ENCODE measurements at places on chromosomes 1 and 21. TPM values are rescaled to one million over a fixed set of nuclear protein-coding genes. Genes with fewer than 3 reads are reported as not detected.

DNA sequence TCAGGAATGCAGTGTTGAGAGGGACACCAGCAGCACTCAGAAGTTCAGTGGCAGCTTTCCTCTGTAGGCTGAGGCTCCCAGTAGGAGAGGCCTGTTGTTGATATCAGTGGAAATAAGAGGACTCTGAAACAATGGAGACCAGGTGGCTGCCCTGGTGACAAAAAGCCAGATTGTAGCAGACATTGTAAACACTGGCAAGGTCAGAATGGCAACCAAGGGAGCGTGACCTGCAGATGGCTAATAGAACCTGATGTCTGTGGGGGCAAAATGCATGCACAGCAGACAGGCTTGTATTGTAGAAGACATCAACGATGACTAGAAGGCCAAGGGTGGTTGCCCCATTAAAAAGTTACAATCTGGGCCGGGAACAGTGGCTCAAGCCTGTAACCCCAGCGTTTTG, 53.1 kb upstream of the GPR37L1 start:
- peak; percentile 50 for ATAC-seq

Gene STX12
- total RNA-seq: 86.4 TPM

DNA sequence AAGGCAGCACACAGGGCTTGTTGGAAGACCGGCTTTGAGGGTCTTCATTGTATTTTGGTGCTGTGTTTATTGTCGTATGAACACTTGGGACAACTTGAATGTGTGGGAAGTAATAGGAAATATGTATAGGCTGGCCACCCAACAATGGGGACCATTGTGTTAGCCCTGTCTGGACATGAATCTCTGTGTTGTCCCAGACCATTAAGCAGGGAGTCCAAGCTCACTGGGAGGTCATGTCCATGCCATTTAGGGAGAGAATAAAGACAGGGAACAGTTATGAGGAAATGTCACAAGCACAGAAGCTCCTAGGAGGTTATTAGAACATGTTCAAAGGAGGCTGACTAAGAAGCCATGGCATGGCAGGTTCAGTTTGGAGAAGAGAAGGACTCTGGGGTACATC, 266.1 kb downstream of the KIF26B start:
- ATAC-seq: no peak

Gene RNU1-3
- total RNA-seq: 4,525 TPM

- no peak for ATAC-seq
Observed at GRCh38 chr1:9606458-9606857, 17.7 kb downstream of the TMEM201 start.

DNA sequence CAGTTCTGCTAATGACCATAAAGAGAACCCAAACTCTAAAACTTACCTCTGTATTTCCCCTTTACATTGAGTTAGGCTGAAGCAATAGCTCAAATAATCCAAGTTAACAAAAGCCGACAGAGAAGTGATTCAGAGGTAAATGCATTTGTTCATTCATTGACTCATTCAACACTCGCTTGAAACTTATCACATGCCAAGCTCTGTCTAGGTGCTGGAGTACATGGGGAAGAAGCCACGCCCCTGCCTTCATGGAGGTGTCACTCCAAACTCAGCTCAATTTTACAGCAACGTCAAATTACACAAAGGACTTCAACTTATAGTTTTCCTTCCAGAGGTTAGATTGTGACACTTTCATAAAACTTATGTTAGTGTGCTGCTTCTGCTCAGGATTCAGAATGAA, 45.8 kb downstream of the SLC25A24 start:
- ATAC-seq: no peak

GRCh38 chr1:202235003-202235660, 41.5 kb downstream of the LGR6 start:
- ATAC-seq: no peak

Gene MANEAL
- 26.9 TPM for total RNA-seq

DNA sequence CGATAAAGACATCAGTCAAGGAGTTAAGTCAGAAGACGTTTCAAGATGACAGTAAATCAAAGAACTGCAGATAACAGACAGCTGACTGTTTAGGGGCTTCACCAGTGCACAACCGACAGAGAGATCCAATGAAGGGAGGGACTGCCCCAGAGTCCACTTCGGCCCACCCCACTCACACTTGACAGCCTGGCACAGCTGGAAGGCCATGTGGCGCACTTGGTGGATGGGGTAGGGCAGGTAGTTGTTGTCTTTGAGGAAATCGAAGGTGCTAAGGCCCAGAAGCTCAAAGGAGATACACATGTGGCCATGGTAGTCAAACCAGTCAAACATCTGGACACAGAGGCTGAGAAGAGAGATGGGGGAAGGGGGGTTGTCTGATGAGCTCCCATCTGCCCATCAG, 4.4 kb upstream of the SCAMP3 start:
- ATAC-seq: no peak

DNA sequence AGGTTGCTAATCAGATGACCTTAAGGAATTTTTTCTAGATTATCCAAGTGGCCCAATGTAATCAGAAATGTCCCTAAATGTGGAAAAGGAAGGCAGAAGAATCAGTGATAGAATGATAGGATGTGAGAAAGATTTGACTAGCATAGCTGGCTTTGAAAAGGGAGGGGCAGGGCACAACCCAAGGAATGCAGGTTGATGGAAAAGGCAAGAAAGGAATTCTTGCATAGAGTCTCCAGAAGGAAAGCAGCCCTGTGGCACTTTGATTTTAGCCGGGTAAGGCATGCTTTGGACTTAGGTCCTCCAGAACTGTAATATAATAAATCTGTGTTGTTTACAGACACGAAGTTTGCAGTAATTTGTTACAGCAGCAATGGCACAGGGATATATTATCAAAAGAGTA, 375.7 kb upstream of the B3GALT2 start:
- ATAC-seq: peak; percentile 21

DNA sequence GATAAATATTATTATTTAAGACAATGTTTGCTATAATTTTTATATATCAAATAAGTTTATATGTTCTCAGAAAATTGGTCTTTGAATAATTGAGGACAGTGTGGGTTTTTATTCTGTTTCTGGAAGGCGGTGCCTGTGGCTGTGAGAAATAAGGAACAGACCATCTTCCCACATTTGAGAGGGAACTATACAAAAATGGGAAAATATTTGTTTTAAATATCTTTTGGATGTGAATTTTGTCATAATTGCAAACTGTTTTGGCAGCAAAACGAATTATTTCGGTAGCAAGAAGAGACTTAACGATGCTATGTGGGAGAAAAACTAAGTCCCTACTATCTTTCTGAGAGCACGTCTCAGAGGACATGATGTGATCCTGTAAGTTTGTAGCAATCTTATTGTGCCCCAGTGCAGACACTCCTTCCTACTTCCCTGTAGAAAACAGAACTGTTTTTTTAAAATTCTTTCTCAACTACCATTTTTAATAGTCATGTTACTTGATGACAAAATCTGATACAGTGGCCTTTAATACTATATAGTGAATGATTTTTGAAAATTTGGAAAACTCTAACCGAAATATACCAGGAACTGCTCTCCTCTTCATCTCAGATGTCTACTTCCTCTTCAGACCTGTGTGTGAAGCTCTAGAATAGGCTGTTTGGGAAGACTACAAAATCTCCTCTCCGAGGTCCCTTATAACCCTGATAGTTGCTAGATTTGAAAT, 25.4 kb downstream of the PTPRC start:
- ATAC-seq: no peak

All from motor neuron (in vitro differentiated cells).